Muscle of leg (tissue), 16 donors: ENCODE measurements at places on chromosomes 11 and 22. TPM values are rescaled to one million over a fixed set of nuclear protein-coding genes. Genes with fewer than 3 reads are reported as not detected.

DNA sequence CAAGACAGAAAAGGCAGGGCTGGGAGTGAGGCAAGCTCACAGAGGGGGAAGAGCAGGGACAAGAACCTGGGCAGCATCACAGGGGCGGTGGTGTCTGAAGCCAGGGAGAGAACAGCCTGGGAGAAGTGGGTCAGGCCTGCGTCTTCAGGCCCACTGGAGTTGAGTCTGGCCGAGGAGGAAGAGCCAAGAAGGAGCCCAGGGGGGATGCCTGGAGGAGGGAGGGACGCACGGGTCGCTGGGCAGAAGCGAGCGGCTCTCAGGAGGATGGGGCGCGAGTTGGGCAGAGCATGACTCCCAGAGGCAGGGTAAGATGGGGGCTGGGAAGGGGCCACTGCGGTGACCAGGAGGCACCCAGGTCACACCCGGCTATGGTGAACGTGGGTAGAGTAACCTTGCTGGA, 18.5 kb downstream of the LRFN4 start:
- H3K27ac ChIP-seq: no peak overlapping the region
- peaks cover 13% of the 10 kb centered on the region for H3K36me3 ChIP-seq
- no peak for DNase-seq

DNA sequence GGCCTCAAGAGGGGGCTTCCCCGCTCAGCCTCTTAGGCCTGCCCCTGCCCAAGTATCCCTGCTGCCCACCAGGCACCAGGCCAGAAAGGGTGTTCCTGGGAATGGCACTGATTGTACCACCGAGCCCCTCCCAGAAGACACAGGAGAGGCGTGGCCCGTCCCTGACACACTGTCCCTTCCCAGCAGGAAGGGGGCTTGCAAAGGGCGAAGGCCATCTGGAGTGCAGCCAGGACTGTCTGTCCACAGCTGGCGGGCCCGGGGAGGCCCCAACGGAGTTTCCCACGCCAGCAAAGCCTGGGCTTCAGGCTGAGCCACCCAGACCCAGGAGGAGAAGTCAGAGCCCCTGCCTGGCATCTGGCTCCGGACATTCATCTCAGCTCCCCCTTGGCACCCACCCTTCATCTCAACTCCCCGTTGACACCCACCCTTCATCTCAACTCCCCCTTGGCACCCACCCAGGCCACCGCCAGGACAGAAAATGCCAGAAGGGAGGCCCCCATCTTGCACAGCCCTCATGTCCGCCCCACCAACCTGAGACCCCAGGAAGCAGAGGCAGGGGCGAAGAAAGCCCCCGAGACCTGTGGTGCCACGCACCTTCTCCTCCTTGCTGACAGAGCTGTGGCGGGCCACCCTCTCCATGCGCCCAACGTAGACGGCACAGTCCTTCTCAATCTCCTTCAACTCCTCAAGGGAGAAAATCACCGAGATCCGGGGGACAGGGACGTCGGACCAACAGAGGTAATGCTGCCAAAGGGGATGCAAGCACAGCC, 19.4 kb downstream of the TUBGCP6 start:
- H3K4me1 ChIP-seq: peaks cover 4% of the 10 kb centered on the region
- H3K27me3 ChIP-seq: no peaks in the 10 kb centered on the region
- H3K36me3 ChIP-seq: peaks cover 77% of the 10 kb centered on the region

Gene CRACR2B
- total RNA-seq: 6.9 TPM

GRCh38 chr11:68546555-68546954, 86.0 kb downstream of the PPP6R3 start:
- no peak overlapping the region for H3K4me3 ChIP-seq
- no peak for DNase-seq
- H3K27ac ChIP-seq: no peak overlapping the region

Gene SMDT1
- total RNA-seq: 19.6 TPM

Gene SYT12
- total RNA-seq: not detected

DNA sequence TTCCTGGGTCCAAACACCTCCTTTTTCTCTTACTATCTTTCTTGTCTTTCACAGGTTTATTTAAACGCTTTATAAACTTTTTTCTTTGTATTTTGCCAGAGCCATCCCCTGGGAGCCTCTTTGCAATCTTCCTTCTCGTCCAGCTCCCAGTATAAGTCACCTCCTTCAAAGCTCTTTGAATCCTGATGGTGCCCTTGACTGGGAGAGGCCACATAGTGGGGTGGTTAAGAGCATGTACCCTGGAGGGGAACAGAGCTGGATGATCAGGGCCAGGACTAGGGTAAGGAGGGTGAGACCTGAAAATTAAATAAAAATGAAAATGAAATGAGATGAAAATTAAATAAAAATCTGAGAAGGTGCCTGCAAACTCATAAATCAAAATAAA, 155.0 kb downstream of the FBXO7 start:
- no peak overlapping the region for H3K4me3 ChIP-seq
- peaks cover 40% of the 10 kb centered on the region for H3K4me1 ChIP-seq
- no peaks in the 10 kb centered on the region for H3K36me3 ChIP-seq
- no peak for DNase-seq
- H3K27me3 ChIP-seq: no peaks in the 10 kb centered on the region
- no peak overlapping the region for H3K27ac ChIP-seq

Gene PNPLA3
- 0.18 TPM for total RNA-seq

Gene TSSK2
- total RNA-seq: 0.04 TPM

DNA sequence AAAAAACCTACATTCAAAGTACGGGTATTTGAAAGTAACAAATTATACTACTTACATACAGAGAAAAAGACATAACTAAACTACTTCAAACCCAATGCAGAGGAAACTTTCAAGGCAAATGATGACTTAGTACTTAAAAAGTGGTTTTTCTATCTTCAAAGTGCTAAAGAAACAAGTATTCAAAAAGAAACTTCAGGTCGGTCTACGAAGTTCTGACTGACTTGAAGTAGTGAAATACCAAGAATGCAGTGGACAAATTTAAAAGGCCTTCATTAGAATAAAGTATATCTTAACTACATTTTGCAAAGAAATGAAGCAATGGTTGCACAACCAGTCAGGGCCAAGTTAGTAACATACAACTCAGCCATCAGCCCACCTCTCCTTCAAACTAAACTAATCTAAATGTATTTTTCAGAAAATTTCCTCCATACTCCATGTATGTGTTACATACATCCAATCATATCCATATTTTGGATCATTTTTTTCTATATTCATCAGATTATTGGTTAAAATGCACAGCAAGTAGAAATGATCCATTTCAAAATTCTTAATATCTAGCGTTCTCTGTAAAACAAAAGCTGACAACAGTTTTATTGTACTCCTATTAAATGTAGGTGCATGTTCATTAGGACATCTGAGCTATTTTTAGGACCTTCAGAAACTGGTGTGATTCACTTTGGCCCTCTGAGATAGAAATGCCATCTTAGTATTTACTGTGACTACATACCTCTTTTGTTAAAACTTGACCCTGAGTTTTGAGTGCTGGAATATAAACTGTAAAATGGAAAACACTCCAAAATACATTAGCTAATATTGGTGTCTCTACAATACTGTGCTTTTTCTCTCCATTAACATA, 49.9 kb downstream of the BIRC2 start:
- no peak for DNase-seq
- no peaks in the 10 kb centered on the region for H3K4me1 ChIP-seq
- H3K27me3 ChIP-seq: no peaks in the 10 kb centered on the region

Gene TMEM191C
- 0.40 TPM for total RNA-seq

DNA sequence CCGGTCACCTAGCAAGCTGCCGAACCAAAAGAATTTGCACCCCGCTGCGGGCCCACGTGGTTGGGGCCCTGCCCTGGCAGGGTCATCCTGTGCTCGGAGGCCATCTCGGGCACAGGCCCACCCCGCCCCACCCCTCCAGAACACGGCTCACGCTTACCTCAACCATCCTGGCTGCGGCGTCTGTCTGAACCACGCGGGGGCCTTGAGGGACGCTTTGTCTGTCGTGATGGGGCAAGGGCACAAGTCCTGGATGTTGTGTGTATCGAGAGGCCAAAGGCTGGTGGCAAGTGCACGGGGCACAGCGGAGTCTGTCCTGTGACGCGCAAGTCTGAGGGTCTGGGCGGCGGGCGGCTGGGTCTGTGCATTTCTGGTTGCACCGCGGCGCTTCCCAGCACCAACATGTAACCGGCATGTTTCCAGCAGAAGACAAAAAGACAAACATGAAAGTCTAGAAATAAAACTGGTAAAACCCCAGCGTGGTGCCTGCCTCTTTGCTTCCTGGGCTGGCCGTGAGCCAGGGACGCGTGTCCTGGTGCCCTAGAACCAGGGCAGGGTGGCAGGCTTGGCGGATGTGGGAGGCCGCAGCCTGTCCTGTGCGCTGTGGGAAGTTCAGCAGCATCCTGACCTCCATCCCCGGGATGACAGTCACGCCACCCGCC, 13.2 kb downstream of the CCND1 start:
- H3K4me3 ChIP-seq: no peak overlapping the region
- DNase-seq: no peak
- H3K4me1 ChIP-seq: peaks cover 29% of the 10 kb centered on the region
- no peak overlapping the region for H3K27ac ChIP-seq

Gene CUL5
- 33.8 TPM for total RNA-seq

GRCh38 chr11:75759832-75760231, 8.7 kb upstream of the DGAT2 start:
- no peaks in the 10 kb centered on the region for H3K27me3 ChIP-seq
- H3K4me1 ChIP-seq: no peaks in the 10 kb centered on the region
- DNase-seq: no peak
- no peak overlapping the region for H3K27ac ChIP-seq
- H3K4me3 ChIP-seq: no peak overlapping the region

Gene PATE2
- total RNA-seq: 0.13 TPM

DNA sequence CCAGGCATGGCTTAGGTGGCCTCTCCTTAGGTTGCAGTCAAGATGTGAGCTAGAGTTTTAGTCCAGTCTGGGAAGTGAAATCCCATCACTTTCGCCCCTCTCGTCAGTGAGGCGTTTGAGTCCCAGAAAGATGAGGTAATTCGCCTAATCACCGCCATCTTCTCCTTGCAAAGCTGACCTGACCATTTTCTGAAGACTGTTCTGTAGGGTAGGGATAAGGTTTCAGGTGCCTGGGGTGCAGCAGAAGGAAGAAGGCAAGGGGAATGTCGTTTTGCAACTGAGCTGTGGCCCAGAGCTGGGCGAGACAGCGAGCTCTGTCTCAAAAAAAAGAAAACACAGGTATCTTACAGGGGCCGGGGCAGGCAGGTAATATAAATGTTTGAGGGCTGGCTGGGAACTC, 61.7 kb upstream of the CECR2 start:
- H3K27me3 ChIP-seq: no peaks in the 10 kb centered on the region
- no peak overlapping the region for H3K4me3 ChIP-seq
- H3K36me3 ChIP-seq: no peaks in the 10 kb centered on the region
- H3K4me1 ChIP-seq: no peaks in the 10 kb centered on the region

DNA sequence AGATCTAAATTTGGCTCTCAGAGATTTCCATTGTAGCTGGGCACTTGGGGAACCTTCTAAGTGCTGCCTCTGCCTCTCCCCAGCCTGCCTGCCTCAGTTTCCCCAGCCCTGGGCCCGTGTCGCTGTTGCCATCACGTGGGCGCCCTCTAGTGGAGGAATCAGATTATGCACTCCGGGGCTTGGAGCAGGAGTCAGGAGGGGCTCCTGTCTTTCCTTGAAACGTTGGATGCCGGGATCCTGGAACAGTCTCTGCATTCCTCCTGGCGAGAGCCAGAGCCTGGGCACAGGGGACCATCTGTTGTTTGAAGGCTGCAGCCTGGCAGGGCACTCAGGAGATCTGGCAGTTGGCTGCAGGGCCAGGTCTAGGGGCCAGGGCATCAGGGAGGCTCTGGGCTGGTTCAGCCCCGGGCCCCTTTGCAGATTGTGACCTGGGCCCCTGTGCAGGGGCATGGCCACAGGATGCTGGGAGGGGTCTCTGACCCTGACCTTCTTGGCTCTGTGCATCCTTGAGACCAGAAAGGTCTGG, 71.6 kb downstream of the LRP5 start:
- H3K27me3 ChIP-seq: no peaks in the 10 kb centered on the region
- H3K27ac ChIP-seq: no peak overlapping the region
- H3K36me3 ChIP-seq: peaks cover 30% of the 10 kb centered on the region
- DNase-seq: peak; percentile 67
- no peak overlapping the region for H3K4me3 ChIP-seq

DNA sequence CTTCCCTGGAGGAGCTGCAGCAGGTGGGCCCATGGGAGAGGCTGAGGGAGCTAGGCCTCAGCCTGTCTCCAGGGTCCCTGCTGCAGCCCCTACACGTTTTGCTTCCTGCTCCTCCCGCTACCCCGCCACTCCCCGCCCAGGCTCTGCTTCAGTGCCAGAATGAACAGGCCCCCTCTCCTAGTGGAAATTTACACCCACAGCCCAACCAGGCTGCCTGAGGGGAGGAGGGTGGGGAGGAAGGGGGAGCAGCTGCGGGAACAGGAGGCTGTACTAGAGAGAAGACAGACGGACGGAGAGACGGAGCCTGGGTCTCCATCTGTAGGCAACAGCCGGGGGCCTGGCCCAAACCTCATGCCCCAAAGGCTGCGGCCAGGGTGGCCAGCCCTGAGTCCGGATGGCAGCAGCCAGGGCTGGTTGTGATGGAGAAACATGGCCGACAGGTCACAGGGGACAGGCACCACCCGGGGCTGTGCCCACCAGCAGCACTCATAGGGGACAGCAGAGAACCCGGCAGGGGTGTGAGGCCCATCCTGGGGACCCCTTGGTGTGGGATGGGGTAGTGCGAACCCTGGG, 20.6 kb downstream of the FLRT1 start:
- H3K27ac ChIP-seq: peak overlapping the region; percentile 67
- peak; percentile 89 for DNase-seq
- peaks cover 84% of the 10 kb centered on the region for H3K4me1 ChIP-seq
- peaks cover 14% of the 10 kb centered on the region for H3K27me3 ChIP-seq

Gene KCNJ11
- total RNA-seq: 12.9 TPM

GRCh38 chr11:111764621-111765020, 1.6 kb downstream of the PPP2R1B start:
- H3K27ac ChIP-seq: no peak overlapping the region
- peaks cover 9% of the 10 kb centered on the region for H3K4me1 ChIP-seq
- peaks cover 40% of the 10 kb centered on the region for H3K36me3 ChIP-seq
- no peaks in the 10 kb centered on the region for H3K27me3 ChIP-seq
- DNase-seq: no peak
- H3K4me3 ChIP-seq: no peak overlapping the region

GRCh38 chr11:98965358-98965757, 55.4 kb upstream of the CNTN5 start:
- H3K4me1 ChIP-seq: no peaks in the 10 kb centered on the region
- H3K36me3 ChIP-seq: no peaks in the 10 kb centered on the region
- DNase-seq: no peak

DNA sequence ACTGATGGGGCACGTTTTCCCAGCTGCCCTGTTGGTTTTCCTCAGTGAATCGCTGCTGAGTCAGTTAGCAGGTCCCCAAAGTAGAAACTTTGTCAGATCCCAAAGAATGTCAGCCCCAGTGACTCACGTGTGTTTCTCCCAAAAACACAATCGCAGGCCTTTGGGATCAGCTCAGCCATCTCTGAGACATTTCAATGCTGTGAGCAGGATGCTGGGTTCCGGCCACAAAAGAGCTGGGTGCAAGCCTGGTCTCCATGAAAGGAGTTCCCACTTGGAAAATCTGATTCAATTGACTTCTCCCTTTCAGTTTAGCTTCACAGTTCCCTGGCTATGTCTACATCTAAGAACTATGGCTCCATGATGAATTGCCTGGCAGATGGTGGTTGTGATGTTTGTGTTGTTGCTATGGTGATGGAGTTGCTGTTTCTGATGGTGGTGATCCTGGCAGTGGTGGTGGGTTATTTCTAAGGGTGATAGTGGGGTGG, 28.0 kb downstream of the MYEOV start:
- no peaks in the 10 kb centered on the region for H3K27me3 ChIP-seq
- no peak for DNase-seq
- no peak overlapping the region for H3K27ac ChIP-seq

Gene NDUFS3
- total RNA-seq: 97.4 TPM

Gene RNF121
- total RNA-seq: 24.8 TPM

Gene TRPM5
- under 0.01 TPM for total RNA-seq

- H3K27me3 ChIP-seq: no peaks in the 10 kb centered on the region
- DNase-seq: peak; percentile 96
- H3K4me3 ChIP-seq: peak overlapping the region; percentile 21
- no peaks in the 10 kb centered on the region for H3K36me3 ChIP-seq
Measured at GRCh38 chr11:62394825-62395538, 23.9 kb upstream of the SCGB1A1 start.
